Stimulated activated CD8-positive, alpha-beta memory T cell treated with anti-CD3 and anti-CD28 coated beads, Interleukin-7, amount 100 ng/mL, for 48 hours (primary cell): ENCODE measurements at places on chromosomes 13 and 19.

GRCh38 chr19:35545001-35545854, at the start of gene TMEM147:
Gene TMEM147 (plus strand): TSS chr19:35545626. CDS start chr19:35545740, 114 bp downstream.
- peak; percentile 76 for DNase-seq

- DNase-seq = no peak
Observed at GRCh38 chr13:36377826-36378468, 31.8 kb upstream of the SPART start.

GRCh38 chr19:34505321-34506025, 23.9 kb downstream of the WTIP start:
- DNase-seq = no peak

- no peak for DNase-seq
Observed at GRCh38 chr19:53131727-53132126, 983 bp downstream of the ZNF415 start.

DNA sequence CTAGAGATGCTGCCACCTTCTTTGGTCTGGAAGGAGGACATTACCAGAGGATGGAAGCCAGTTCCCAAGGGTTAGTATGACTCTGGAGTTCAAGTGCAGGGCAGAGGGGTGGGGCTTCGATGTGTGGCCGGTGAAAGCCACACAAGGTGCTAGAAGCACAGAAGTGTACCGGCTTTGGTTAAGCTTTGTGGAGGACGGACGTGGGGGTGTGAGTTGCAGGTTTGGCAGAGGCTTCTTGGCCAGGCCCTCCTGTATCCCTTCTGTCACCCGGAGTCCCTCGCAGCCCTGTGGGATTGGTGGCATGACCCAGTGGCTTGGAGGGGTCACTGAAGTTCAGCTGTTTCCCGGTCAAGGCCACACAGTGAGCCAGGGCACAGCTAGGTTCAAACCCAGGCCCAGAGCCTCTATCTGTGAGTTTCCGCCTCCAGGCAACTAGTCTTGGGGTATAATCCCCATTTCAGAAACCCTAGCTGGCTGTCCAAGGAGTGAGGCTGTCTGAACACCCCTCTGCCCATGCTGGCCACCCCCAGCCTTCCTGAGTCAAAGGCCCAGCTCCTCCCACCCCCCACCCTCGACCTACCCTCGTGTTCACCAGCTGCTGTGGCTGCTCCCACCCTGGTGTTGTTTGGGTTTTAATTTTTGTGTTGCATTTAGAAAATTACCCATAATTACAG, 4.6 kb upstream of the SSBP4 start:
- DNase-seq = no peak

GRCh38 chr19:7701654-7702457, at the start of gene FCER2:
Gene FCER2 (minus strand): TSS chr19:7702131. CDS start chr19:7699760, 2,371 bp downstream.
- DNase-seq = no peak

GRCh38 chr19:38122402-38123093, 101.5 kb downstream of the DPF1 start:
- no peak for DNase-seq

DNA sequence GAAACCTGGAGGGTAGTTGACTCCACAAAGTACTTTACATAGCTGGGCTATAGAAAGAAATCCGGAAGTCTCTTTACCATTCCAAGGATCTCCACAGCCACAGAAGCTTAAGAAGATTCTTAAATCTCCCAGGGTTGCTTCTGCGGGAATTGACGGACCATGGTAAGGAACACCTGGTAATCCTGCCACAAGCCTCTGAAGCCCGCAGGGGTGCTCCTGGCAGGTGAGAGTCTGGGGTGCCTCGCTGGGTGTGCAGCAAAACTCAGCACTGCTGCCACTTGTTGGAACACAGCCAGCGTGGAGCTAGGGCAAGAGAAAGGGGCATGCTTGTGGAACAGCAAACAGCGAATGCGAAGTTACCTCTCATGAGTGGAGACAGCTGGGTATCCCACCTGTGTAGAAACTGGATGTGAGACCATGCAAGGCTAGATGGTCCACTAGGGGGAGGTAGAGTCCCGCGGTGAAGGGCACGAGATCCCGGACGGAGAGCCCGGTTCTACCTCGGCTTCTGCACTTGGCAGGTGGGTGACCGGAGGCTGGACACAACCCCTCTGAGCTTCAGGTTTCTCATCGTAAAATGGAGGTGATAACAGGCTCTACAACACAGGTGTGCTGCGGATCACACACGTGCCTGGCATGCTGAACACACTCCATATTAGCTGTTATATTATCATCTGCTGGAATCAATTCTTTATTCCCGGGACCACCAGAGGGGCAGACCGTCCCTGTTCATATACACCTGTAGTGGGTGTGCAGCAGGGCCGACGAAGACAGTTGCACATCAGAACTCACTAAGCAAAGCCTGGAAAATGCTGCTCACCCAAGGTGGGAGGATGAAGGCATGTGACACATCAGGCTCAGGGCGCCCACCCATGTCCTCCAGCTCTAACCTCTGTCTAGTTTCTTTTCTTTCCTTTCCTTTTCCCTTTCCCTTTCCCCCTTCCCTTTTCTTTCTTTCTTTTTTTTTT, 24.1 kb upstream of the UBAC2 start:
- DNase-seq = peak; percentile 43

GRCh38 chr13:66407128-66407527, 823.0 kb downstream of the PCDH9 start:
- no peak for DNase-seq

DNA sequence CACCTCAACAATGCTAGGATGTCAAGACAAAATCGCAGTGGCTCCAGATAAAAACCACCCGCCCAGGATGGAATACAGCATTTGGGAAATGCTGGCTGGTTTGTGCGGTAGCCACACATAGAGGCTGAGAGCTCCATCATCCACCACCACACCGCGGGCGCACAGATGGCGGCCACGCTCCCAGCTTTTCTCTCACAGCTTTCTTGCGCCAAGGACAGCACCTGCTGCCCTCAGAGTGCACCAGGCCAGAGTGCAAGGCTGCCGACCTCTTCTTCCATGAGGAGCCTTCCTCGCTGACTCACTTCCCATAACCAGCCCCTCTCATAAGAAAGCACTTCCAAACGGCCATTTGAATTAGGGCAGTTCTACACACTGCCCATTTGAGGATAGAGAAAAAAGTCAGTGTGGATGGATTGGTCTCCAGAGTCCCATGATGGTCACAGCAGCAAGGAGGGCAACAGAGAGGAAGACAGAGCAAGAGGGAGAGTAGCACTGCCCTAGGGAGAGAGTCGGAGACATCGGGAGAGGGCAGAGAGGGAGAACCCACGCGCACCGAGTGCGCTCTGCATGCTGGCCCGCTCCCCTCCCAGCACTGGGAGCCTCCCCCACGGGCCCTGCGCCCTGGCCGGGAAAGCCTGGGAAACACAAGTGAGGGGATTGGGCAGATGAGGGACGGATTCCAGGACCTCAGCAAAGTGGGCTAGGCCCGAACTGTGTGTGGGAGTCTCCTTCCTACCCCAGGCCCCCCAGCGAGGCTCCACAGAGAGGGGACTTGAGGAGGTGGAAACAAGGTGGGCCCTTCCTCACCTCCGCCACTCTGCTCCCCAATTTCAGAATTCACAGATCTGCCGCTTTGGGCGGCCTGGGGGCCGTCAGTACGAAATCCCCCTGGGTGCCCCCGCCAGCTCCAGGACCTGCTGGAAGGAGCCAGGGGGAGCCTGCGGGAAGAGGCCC, 156.9 kb downstream of the USP12 start:
- no peak for DNase-seq
